Endodermal cell (in vitro differentiated cells): ENCODE measurements at places on chromosomes 16 and 17.

DNA sequence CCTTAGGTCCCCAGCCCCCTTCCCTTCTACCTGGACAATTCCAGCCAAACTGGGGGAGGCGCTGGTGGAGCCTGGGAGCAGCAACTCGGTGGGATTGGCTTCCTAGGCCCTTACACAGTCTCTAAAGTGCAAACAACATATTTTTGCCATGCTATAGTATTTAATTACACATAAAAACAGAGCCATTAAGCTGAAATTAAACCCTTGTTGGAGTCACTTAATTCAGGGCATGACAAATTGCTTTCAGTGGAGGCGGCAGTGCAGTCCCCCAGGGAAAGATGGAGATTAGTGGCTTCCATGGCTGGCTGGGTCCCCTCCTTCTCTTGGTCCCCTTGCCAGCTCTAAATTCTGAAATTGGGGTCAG lies 17.3 kb downstream of the IGFBP4 start:
- DNase-seq, result no peak

GRCh38 chr17:67487506-67487905 lies 110.4 kb downstream of the PITPNC1 start:
- peak; percentile 40 for DNase-seq

GRCh38 chr16:7167626-7168025 lies 165.0 kb upstream of the RBFOX1 start:
- DNase-seq, result no peak

DNA sequence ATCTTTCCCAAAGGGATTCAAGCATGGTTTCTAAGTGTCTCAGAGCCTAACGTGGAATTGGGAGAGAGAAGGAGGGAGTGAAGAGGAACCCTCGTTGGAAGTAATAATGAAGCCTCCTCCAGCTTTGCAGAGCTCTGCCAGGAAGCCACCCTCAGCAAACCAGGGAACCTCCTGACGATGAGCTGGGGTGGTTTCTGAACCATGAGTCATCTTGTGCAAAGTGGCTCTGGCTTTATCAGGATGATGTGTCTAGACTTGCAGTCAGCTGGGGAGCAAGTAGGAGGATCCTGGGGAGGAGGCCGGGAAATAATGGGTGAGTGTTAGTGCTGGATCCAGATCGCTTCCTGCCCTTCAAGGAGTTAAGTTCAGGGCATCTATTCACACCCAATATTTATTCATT lies 191.7 kb upstream of the RBFOX1 start:
- no peak for DNase-seq

DNA sequence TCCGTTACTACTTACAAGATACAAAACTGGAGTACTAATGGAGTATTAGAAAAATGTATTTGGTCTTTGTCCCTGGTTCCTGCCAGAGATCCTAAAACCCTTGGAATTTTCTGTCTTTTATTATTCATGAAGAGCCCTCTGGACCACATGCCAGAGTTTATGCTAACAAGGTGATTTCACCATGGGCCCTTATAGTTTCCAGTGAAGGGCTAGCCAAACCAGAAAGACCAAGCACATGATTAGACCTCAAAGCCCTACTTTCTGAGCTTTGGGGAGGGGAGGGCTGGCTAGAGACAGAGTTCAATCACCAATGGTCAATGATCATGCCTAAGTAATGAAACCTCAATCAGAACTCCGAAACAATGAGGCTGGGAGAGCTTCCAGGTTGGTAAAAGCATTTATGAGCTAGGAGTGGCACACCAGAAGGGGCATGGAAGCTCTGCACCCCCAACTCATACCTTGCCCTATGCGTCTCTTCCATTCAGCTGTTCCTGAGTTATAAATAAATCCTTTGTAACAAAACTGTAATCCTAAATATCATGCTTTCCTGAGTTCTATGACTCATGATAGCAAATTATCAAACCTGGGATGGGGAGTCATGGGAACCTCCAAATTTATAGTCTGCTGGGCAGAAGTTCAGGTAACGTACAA lies 10.4 kb downstream of the DCUN1D3 start:
- no peak for DNase-seq

GRCh38 chr16:61324044-61324443 lies 712.2 kb downstream of the CDH8 start:
- DNase-seq, result no peak

- no peak for DNase-seq
Observed at GRCh38 chr16:55248494-55248893, 75.5 kb upstream of the IRX6 start.

DNA sequence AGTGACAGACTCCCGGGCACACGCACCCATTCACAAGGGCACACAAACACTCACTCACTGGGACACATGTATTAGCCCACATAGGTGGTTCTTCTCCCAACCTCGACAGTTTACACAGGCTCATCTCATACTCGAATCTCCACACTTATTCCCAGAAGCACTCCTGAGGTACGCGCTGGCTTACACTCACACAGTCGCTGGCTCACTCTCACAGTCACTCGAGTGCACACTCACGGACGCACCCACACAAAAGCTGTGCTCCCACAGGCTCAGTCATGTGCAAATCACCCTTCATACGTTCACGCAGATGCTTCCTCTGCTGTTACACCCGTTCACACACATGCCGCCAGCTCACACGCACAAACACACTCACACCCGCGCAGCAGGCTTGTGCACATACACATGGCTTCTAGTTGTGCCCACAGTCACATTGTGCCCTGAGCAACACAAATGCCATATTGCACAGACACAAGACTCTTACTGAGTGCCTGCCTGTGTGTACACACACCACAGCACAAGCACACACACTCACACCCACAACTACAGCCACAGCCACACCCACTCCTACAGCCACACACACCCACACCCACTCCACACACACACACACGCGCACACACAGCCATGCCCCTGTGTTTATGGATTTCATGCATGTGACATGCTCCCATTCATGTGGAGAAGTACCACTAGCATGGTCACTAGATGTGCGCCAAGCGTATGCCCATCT lies 8.4 kb upstream of the PRR29 start:
- DNase-seq, result no peak

- peak; percentile 85 for DNase-seq
Observed at GRCh38 chr17:71460943-71461342, 659.9 kb upstream of the SOX9 start.

DNA sequence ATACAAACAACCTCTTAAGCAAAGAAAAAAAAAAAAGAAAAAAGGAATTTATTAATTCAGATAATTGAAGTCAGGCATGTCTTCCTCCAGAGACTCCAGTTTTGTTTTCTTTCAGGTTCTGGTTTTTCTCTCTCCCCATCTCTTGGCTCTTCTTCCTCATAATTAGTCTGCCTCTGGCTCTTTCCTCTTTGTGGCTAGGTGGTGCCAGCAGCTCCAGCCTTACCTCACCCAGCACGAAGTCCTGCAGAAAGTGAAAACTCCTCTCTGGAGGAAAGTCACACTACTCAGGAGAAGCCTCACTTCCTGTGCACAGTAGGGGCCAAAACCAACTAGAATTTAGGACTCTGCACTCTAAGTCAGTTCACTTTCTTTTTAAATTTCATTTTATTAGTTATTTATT lies 10.3 kb upstream of the NFAT5 start:
- no peak for DNase-seq

DNA sequence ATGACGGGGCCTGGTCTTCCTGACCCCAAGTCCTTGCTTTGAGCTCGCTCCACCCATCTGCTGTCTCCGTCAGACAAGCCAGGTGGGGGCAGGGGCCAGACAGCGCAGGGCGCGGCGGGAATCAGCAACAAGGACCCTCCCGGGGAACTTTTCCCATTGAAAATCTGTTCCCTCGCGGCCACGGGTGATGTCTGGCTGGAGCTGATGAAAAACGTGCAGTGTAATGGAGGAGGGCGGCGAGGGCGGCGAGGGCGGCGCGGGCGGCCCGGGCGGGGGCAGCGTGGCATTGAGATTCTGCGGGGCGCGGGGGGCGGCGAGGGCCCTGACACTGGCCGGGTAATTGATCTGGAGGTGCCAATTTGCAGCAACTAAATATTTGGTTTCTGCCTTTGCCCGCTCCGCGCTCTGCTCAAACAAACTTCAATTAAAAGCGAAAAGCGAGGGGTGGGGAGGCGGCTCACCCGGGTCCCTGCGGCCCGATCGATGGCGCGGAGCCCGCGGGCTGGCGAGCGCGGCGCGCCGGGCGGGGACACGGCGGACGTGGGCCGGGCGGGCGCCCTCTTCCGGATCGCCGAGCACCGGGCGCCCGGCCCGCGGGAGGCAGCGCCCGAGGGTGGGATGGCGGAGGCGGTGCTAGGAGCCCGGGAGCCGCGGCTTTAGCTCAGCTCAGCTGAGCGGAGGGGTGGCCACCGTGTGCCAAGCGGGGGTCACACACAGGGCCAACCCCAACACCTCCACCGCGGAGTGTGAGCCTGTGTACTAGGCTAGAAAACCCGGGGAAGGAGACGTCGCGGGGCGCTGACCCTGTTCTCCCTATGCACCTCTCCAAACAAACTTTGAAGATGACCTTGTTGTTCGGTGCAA lies 32.4 kb downstream of the DCAKD start:
- peak; percentile 83 for DNase-seq

DNA sequence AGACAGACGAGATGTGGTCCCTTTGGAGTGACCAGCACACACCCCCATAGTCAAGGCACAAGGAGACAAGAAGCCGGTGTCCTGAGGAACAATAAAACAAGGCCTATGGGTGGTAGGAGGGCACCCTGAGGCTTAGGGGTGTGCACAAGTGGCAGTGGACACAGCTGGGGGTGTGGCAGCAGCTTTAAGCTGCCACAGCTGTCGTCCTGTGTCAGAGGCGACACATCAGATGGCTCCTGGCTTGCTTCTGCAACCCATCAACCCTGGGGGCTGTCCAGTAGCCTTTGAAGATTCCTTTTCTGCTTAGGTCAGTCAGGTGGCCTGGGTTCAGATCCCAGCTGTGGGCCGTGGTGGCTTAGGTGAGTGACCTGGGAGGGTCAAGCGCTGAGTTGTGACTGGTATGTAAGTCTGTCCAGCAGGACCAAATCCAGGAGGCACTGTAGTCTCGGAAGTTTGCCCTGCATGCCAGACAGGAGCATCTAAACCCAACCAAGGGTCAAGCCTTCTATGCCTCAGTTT lies 15.8 kb downstream of the DRC3 start:
- DNase-seq, result peak; percentile 40

- no peak for DNase-seq
Observed at GRCh38 chr16:17368446-17368845, 102.3 kb downstream of the XYLT1 start.

- DNase-seq, result no peak
Observed at GRCh38 chr16:81971853-81972252, 39.4 kb downstream of the SDR42E1 start.

- no peak for DNase-seq
Observed at GRCh38 chr16:80309178-80309577, 231.6 kb upstream of the DYNLRB2 start.

DNA sequence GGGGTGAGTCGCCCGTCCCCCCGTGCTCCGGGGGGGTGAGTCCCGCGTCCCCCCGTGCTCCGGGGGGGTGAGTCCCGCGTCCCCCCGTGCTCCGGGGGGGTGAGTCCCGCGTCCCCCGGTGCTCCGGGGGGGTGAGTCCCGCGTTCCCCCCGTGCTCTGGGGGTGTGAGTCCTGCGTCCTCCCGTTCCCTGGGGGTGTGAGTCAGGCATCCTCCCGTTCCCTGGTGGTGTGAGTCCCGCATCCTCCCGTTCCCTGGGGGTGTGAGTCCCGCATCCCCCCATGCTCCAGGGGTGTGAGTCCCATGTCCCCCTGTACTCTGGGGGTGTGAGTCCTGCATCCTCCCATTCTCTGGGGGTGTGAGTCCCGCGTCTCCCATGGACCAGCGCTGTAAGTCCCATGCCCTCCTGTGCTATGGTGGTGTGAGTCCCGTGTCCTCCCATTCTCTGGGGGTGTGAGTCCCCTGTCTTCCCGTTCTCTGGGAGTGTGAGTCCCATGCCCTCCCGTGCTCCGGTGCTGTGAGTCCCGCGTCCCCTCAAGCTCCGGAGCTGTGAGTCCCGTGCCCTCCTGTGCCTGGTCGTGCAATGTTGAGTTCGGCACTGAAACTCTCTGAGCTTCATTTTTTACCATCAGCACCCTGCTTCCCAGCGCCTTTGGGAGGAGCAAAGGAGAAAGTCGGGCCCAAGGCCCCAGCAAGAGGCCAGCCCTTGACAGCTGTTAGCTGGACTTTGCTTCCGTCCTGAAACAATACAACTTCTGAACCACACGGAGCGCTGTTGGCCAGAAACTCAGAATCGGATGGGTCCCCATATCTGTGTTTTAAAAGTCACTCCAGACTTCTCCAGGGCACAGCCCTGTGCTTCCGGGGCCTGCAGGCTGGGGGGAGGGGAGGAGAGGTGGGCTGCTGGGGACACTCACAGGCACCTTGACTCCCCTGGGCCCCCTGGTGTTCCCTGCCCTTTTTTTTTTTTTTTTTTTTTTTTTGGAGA lies 11.5 kb upstream of the ZC3H18 start:
- DNase-seq, result peak; percentile 76

DNA sequence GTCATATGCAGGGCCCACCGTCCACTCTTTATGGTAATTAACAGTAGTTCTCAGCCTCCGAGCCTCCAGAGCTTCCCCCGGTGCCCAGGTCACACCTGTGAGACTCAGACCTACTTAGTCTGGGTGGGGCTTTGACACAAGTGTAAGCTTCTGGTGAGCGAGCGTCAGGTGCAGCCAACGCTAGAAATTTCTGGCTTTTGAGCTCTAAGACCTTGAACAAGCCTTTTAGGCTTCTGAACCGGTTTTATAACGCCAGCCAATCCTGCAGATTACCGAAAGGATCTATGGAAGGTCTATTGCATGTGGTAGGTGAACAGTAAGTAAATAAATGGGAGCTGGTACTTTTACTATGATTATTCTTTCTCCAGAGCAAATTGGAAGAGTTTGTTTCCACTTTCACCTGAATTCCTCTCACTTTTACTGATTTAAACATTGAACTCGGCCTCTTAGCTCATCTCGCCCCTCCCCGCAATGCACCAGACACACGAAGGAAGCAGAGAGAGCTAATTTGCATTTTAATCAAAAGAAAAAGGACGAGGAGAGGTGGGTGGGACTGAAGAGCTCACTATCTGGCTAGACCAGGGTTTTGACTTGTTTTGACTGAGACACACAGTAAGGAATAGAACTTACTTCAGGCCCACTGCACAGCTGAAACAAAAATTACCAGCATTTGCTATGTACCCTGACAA lies 47.1 kb downstream of the ABAT start:
- DNase-seq, result no peak

DNA sequence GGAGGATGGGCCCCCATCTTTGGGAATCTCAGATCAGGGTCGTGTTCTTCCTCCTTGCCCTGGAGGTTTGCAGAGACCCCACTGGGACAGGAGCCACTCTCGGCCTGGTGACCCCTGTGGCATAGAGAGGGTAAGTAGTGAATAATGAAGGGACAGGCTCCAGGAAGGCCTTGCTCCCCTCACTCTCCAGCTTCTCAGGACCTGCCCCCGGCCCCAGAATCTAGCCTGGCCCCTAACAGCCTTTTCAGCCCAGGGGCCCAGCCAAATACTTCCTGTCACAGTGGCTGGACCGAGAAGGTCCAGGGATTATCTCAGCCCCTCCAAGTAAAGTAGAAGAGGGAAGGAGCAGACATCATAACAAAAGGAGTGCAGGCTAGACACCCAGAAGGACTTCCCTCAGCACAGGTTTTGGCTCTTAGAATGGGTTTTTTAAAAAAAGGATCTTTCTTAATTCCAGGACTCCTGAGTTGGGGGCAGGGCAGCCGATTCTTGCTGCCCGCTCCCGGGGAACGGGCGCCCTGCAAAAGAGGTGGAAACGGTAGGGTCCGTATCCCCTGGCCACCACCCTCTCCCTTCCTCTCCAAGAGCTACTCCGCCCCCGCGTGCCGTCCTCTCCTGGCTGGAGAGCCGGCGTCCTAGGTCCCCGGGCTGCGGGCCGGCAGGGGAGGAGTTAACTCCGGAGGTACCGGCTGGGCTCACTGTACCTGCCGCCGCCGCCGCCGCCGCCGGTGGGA lies 559 bp upstream of the NXPH3 start:
- DNase-seq, result no peak
